ENCODE measurements at places on chromosomes 12 and 14.
A peak's percentile ranks its signal among the peaks of the same experiment; 100 is the strongest.

- DNase-seq = no peak
These were observed 1963.4 kb upstream of the FLRT2 start for GRCh38 chr14:83566567-83566966.

- no peak for DNase-seq
These were observed 18.0 kb upstream of the CATSPERB start for GRCh38 chr14:91749868-91750267.

DNA sequence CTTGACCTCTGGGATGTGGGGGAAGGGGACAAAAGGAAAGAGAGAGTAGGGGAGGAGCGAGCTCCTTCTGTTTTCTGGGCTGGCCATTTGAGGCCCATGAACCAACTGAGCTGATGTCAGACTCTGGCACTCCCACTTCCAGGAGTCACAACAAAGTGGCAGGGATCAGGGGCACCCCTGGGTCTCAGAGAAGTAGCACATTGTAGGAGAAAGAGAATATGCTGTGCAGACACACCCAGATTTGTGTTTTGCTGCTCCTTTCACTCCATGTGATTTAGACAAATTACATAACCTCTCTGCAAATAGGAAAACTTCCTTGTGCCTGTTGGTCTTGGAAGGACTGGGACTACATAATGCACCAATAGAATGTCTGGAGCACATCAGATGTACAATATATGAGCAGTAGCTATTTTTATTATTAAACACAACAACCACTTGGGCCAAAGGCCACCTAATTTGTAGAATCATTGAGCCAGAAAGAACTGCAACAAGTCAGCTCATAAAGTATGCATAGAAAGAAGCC, 265.5 kb downstream of the ZFP36L1 start:
- DNase-seq = no peak

- DNase-seq = no peak
These were observed 29.0 kb downstream of the PDE6H start for GRCh38 chr12:15001733-15002382.

DNA sequence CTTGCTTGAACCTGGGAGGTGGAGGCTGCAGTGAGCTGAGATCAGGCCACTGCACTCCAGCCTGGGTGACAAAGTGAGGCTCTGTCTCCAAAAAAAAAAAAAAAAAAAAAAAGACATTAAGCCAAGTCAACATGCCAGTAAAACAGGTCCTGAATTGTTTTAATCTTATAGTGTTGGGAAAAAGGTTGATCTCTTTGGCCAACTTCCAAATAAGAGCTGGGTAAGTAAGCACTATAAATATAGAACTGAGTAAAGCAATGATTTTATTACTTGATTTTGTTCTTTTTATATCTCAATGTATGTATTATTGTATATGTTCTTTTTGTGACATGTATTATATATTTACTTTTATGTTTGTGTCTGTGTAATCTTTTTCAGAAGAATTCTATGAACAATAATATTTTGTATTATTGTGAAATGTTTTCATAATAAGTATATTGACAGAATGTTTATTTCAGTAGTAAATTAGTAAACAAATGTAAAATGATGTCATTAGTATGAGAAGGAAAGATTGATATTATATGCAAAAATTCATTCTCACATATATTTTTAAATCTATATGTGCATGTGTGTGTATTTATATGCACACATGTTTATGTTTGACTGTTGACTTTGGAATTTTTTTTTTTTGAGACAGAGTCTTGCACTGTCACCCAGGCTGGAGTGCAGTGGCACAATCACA, 9.6 kb upstream of the AKAP6 start:
- DNase-seq = no peak

DNA sequence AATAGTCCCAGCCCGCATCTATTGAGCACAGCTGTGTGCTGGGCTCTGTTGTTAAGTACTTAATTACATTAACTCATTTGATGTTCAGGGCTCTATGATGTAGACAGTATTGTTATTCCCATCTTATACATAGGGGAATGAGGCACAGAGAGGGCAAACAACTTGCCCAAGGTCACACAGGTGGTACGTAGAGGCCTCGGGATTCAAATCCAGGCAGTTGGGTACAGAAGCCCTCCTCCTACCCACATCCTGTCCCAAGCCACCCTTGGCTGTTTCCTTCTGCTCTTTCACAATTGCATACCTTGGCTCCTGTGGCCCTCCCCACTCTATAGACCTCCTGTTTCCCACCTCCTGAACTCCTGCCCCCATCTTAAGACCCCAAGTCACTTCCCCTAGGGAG, 10.0 kb upstream of the GPR68 start:
- DNase-seq = no peak

- no peak for DNase-seq
These were observed 109.5 kb downstream of the LGMN start for GRCh38 chr14:92638904-92639303.

DNA sequence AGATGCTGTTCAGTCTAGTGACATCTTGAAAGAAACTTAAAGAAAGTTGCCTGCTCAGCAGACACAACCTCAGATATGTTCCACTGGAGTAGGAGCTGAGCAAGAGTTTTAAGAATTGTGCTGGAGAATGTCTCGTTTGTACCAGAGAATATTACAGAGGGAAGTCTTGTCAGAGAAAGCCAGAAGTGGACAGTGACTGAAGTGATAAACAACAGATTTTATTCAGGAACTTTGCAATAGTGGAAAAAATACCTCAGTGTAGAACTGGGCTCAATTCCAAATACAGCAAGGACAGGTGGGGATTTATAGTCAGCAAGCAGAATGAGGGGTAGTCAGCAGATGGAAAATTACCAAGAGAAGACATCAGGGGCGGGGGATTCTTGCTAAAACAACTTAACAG, 18.6 kb downstream of the ZDHHC17 start:
- no peak for DNase-seq

DNA sequence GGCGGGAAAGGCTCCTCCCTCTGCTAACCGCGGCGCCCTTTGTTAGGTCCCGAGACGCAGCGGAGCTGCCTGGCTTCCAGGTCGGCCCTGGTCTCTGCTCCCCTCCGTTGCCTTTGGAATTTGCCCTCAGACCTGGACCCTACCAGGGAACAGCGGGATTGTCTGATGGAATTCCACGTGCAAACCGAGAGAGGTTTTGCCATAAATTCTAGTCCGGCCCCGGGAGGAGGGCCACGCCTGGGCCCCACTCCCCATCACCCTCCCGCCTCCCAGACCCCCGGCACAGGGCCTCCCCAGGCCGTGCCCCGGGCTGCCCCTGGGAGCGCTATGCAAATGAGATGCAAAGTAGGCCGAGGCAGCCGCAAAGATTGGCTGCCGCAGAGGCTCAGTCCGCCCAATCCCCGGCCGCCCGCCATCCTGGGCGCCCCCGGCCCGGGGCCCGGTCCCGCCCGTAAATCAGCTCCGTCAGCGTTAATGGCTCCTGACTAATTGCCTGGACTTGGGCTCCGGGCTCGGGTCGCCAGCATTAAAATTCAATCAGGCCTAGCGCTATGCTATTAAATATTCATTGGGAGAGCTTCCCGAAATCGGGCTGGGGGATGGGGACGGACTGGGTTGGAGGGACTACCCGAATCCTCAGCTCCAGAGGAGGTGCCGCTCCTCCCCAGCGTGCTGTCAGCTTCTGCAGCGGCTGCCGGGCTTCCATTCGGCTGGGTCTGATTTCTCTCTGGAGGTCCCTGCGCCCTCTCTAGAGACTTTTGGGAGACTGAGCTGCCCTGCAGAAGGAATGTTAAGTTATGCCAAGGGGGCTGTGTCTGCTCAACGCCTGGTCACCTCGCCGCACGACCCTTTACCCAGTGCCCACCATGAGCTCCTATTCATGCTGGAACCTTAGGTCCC, 15.7 kb upstream of the FIGNL2 start:
- DNase-seq = peak; percentile 70

- no peak for DNase-seq
These were observed 64.0 kb downstream of the PTPN11 start for GRCh38 chr12:112482733-112483132.

- no peak for DNase-seq
These were observed 47.8 kb downstream of the EID3 start for GRCh38 chr12:104351057-104351983.

Measured in neural crest cell (in vitro differentiated cells).